ENCODE measurements at places on chromosomes 12 and 14.

- no peak for DNase-seq
These were observed 10.2 kb upstream of the CPNE8 start for GRCh38 chr12:38915429-38916182.

- DNase-seq: no peak
These were observed 26.1 kb upstream of the PPP2R5C start for GRCh38 chr14:101735453-101735852.

- no peak for DNase-seq
These were observed 25.2 kb upstream of the PPFIBP1 start for GRCh38 chr12:27498761-27499160.

DNA sequence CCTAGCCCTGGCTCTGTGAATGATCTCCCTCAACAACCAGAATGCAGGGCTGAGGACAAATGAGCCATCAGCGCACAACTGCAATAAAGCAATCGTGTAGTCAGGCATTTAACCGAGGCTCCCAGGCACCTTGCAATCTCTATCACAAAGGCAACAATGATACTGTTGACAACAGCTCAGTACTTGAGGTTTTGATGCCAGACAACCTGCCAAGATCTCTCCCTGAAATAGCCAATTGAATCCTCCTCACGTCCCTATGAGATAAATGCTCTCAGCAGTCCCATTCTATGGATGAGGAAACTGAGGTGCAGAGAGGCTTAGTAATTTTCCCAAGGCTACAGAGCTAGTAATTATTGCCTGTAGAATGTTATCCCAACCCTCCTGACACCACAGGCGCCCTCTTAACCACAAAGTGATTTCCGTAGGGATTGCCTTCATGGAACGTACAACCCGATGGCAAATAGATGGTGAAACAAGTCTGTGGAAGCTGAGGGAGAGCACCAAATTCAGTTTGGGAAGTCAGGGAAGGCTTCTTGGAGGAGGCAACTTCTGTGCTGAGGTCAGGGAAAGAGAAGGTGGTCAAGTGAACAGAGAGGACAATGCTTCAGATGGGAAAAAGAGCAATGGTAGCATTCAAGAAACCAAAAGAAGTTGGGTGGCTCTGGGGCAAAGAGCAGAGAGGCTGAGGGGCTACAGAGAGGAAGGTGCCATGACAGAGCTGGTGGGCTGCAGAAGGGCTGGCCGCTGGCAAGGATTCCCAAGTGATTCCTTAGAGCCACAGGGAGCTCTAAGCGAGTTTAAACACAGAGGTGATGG is 12.6 kb downstream of the SERPINA3 start:
- no peak for DNase-seq

GRCh38 chr12:38159092-38159551 is 157.5 kb upstream of the ALG10B start:
- no peak for DNase-seq

- DNase-seq: no peak
These were observed 107.1 kb upstream of the DIO3 start for GRCh38 chr14:101454229-101454628.

Data from kidney tubule cell (primary cell).